ENCODE measurements at places on chromosomes 2 and 18. TPM values are rescaled to one million over a fixed set of nuclear protein-coding genes. Genes with fewer than 3 reads are reported as not detected.

The FOXI3 gene
- total RNA-seq: 2.6 TPM

The KCNF1 gene
- 16.7 TPM for total RNA-seq

The HTR2B gene
- not detected for total RNA-seq

The SERPINB4 gene
- total RNA-seq: 0.54 TPM

The C2orf80 gene
- total RNA-seq: 0.55 TPM

The NR4A2 gene
- 0.73 TPM for total RNA-seq

The TEX44 gene
- not detected for total RNA-seq

- no peak for DNase-seq
Observed at GRCh38 chr2:173357346-173357745, 2.7 kb downstream of the CDCA7 start.

- no peak for DNase-seq
Observed at GRCh38 chr2:226773291-226773690, 26.3 kb downstream of the IRS1 start.

- DNase-seq: no peak
Observed at GRCh38 chr2:232549655-232550353, 553 bp downstream of the TIGD1 start.

GRCh38 chr2:150994076-150994475 is 267.6 kb downstream of the RBM43 start:
- DNase-seq: no peak

DNA sequence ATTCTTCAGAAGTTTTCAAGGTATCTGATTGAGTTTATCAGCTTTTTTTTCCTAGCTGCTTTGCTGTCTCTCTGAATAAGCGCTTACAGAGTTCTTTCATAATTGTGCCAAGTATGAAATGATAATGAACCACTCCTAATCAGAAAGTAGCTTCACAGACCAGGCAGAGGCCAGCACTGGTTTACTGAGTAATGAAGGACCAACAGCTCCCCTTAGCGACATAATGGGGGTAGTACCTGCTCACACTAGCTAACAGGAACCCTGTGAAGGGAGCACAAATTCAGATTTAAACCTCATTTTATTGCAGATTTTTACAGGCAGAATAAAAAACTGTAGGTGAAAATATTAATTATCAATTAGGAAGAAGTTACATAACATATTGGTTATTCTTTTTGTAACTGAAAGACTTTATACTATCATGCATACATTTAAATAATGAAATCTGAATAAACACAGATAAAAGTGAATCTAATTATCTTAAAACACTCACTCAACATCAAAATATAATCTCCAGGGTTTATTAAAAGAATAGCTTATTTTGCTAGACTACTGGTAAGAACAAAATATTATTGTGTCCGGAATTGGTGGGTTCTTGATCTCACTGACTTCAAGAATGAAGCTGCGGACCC is 53.7 kb upstream of the LRRC30 start:
- peak; percentile 83 for DNase-seq

DNA sequence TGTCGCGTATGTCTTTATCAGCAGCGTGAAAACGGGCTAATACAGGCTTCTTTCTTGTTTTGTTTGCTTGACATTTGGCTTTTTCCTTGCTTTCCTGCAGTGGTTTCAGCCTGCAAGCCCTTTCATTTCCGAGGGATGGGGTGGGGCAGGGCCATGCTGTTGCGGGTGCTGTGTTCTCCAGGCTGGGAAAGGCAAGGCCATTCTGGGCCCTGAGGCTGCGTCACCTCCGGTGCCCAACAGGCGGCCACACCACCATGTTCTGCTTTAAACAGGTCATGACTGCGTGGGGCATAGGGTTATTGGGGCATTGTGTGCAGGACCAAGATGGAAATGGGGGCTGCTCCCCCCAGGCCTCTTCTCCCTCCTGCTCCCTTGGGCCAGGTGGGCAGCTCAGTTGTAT is 38.6 kb upstream of the PLB1 start:
- peak; percentile 78 for DNase-seq

DNA sequence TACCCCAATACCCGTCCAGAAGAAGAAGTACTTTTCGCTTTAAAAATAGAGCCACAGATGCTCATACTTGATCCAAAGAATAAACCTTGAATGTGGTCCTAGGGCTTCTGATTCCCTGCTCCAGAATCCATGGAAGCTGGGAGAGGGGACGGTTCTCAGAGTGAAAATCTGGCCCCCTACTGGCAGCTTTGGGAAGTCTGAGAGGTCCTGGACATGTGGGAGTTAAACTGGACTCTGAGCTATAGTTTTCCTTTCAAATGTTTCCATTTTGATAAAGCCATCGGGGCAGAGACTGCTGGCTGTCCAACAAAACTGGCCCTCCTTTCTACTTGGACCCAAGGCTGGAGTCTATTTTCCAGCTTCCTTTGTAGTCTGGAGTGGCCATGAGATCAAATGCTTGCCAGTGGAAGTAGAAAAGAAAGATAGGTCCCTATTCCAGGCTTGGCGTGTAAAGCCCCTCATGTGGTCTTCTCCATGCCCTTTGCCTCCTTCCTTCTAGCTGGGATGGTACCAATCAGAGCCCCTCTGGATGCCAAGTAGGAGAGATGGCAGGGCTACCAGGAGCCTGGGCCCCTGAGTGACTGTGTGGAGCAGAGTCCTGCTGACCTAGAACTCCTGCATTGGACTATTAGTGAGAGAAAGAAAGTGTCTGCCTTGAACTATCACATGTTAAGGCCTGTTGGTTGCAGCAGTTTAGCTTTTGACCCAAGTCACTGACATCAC is 37.7 kb upstream of the TBC1D8 start:
- peak; percentile 89 for DNase-seq

DNA sequence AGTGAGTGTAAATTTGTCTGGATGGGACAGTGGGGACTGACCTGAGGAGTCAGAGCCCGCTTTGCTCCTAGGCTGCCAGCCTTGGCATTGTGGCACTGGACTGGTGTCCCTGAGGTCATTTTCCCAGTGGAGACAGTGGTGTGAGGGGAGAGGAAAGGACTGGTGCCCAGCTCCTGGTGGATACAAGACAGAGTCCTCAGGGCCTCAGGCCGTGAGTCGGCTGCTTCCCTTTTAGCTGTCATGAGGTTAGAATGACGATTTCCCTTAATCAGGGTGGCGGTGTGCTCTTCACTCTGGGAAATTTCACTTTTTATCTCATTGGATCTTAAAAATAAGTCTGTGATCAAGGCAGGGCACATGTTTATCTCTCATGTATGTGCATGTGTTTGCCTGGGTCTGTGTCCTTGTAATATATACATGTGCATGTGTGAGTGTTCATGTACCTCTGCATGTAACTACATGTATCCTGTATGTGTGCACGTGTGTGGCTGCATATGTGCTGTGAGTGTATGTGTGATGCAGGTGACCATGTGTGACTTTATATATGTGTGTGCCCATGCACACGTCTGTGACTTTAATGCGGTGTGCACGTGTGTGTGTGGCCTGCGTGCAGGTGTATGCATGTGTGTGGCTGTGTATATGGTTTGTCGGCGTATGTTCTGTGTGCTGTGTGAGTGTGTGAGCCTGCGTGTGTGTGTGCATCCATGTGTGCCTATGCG is 55.7 kb downstream of the GLI2 start:
- no peak for DNase-seq

DNA sequence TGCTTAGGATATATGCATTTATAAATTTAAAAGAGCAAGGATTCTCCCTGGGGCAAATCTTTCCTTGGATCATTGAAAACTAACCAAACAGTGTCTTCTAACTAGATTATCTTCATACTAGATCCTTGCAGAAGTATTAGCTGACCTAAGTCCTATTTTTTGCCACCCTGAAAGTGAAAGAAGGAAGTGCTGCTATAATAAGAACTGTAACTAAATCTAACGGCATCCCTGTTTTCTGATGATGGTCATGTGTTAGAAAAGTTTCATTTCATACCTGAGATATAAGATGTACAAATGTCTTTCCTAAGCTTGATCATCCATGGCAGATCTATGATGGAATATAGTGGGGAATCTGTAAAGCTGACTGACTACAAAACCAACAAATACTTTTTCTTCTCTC is 102.7 kb downstream of the MAP2 start:
- DNase-seq: no peak

DNA sequence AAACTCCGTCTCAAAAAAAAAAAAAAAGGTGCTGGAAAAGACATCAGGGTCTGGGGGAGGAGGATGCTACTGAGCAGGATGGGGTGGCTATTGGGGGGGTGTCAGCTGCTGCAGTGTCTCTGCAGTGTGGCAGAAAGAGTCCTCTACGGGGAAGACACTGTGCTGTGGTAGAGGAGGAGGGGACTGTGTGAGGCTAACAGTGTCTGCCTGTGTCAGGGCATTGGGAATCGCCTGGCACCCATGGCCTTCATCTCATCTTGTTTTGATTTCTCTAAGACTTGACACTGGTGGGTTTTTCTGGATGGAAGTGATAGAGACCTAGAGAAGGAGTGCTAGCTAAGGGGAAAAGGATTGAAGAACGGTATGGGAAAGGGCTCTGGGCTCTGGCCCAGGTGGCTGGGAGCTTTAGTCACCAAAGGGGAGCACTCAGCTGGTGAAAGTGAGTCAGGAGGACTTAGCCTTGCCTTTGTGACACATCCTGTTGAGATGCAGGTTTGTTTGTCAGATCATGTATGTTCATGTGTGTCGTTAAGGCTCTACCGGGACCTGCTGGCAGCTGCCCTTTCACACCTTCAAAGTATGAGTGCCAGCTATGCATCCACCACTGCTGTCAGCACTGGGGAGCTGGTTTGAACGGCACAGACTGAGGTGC is 58.0 kb downstream of the FARP2 start:
- DNase-seq: no peak

DNA sequence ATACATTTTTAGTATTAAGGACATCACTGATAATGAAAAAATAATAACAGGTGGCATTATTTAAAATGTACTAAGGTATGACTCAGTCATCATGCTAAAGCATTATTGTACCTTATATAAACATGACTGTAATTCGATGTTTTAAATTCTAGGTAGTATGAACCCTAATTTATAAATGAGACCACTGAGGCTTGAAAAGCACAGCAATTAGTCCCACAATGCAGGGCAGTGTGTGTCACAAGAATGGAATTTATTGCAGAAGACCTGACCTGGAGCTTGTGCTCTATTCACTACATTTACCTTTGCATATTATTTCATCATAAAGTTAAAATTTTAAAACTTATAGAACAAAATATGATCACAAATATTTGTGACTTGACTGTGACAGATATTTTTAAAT is 358.5 kb upstream of the DSEL start:
- DNase-seq: no peak

Measured in endodermal cell (in vitro differentiated cells).